ENCODE measurements at places on chromosomes 11 and 22.
A peak's percentile ranks its signal among the peaks of the same experiment; 100 is the strongest.

DNA sequence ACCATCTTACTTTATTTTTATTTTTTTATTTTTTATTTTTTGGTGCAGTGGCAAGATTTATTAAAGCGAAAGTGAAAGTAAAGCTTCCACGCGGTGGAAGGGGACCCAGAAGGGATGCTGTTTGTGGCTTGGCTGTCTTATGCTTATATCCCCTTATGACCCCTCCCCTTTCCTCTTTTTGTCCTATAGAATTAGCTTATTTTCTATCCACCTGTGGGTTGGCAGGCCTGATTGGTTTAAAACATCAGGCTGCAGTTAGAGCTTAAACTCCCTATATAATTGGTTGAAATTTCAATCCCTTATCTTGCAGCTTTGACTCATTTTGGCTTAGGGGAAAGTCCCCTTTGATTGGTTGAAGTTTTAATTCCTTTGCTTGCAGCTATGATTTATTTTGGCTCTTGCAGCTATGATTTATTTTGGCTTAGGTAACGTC, 50.5 kb downstream of the NNMT start:
- DNase-seq: peak; percentile 10

DNA sequence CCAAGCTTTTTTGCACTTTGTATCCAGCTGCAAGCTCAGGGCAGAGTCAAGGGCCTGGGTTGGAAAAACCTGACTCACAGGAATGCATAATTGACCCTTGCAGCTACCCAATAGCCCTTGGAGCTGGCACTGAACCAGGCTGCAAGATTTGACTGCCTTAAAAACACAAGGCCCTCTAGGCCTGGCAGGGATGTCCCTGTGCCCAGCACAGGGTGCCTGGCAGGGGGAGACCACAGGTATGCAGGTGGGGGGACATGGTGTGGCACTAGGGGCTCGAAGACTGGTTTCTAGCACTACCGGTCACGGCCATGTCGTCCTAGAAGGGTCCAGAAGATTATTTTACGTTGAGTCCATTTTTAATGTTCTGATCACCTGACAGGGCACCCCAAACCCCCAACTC, 30.2 kb downstream of the SBF1 start:
- DNase-seq: no peak

GRCh38 chr11:128615076-128615475, 27.7 kb upstream of the ETS1 start:
- no peak for DNase-seq

DNA sequence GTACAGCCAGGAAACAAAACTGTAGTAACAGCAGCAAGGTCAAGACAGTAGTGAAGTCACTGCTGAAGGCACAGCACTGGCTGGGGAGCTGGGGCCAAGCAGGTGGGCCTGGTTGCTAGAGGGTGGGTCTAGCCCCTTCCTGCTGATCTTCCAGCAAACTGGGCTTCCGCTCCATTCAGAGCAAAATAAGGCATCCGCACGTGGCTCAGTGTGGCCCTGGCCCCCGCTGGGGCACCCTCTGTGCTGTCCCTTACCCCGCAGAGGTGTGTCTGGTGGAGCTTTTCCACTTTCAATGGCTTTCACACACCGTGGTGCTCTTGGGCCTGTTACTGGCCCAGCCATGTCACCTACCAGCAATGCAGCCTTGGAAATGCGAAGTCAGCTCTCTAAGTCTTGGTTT, 162.4 kb upstream of the B3GAT1 start:
- no peak for DNase-seq

GRCh38 chr11:15579287-15580001, 464.7 kb downstream of the INSC start:
- no peak for DNase-seq

GRCh38 chr11:30002157-30002785, 14.6 kb downstream of the KCNA4 start:
- DNase-seq: no peak
